Glutamatergic neuron (in vitro differentiated cells): ENCODE measurements at places on chromosomes 13 and 19.

DNA sequence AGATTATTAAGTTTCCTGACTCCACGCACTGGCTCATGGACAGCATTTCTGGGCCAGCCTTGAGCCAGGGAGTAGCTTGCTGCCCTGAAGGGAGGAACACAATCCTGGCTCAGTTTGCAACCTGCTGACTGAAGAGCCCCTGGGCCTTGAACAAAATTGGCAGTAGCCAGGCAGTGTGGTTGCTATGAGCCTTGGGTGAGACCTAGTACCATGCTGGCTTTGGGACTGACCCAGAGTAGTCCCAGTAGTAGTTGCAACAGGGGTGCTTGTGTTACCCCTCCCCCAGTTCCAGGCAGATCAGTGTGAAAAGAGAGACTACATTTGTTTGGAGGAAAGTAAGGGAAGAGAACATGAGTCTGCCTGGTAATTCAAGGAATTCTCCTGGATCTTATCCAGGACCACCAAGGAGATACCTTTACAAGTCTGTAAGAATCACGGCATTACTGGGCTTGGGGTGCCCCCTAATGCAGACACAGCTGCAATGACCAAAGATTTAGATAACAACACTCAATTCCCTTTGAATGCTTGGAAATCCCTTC is 22.0 kb downstream of the ITGBL1 start:
- DNase-seq: peak; percentile 41

DNA sequence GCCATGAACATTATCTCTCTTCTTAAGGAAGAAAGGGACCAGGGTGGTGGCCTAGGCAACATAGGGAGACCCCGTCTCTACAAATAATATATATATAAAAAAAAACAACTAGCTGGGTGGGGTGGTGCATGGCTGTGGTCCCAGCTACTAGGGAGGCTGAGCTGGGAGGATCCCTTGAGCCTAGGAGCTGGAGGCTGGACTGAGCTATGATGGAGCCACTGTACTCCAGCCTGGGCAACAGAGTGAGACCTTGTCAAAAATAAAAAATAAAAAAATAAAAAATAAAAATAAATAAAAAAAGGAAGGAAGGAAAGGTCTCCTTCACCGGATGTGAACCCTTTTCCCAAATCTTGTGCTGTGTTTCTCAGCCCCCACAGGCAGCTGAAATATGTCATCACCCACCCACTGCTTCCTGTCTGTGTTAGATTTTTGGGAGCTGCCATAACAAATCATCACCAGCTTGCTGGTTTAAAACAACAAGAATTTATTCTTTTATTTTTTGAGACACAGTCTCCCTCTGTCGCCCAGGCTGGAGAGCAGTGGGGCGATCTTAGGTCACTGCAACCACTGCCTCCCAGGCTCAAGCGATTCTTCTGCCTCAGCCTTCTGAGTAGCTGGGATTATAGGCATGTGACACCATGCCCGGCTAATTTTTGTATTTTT is 9.5 kb upstream of the TSPAN16 start:
- DNase-seq: no peak

- no peak for DNase-seq
Measured at GRCh38 chr19:15810335-15810734, 5.1 kb downstream of the OR10H1 start.

- no peak for DNase-seq
Measured at GRCh38 chr13:91520952-91521351, 122.5 kb downstream of the GPC5 start.

DNA sequence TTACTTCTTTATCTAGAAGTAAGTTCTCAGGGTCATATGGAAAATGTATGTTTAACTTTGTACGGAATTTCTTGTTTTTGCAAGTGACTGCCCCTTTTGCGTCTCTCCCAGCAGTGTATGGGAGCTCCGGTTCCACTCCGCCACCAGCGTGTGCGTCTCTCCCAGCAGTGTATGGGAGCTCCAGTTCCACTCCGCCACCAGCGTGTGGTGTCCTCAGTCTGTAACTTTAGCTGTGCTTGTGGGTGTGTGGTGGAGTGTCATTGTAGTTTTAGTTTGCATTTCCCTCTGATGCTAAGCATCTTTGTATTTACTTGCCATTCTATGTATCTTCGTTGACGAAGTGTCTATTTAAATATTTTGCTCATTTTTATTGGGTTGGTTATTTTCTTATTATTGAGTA is 2.4 kb downstream of the CUL4A start:
- peak; percentile 60 for DNase-seq

GRCh38 chr19:18023622-18024251 is 15.8 kb downstream of the ARRDC2 start:
- no peak for DNase-seq

DNA sequence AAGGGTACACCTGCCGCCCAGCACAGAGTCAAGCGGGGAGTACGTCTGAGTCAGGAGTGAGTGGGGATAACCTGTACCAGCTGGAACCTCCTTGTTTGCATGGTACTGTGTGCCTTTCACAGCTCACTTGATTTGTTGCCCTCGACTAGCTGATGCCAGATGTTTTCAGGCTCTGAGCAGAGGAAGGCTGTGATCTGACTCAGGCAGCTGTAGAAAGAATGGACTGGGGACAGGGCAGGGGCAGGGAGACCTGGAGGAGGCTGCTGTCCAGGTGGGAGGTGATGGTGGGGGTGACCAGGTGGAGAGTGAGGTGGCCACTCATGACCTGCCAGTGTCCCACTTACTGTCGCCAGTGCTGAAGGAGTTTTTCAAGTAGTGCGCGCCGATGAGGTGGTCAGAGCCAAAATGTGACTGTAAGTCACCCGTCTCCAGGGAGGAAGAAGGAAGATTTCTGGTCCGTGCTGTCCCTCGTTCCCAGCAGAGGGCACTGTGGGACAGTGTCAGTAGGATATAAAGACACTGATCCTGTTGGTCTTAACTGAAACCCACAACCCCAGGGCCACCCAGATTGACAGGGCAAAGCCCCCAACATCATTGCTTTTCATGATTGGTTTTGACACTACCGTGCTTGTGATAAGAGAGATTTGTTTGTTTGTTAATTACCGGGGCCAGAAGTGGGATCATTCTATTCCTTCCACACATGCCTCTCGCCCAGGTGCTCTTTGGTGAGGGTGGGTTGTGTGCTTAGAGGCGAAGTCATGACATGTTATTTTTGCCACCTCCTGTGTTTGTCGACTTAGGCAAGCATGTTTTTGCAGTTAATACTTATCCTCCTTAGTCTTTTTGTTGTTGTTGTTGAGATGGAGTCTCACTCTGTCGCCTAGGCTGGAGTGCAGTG is 128.4 kb downstream of the DPF1 start:
- DNase-seq: peak; percentile 84

- DNase-seq: no peak
Measured at GRCh38 chr19:13022859-13023636, 27.8 kb downstream of the NFIX start.

- no peak for DNase-seq
Measured at GRCh38 chr13:30222254-30222653, 85.1 kb downstream of the KATNAL1 start.

- no peak for DNase-seq
Measured at GRCh38 chr19:29378126-29378525, 147.7 kb upstream of the VSTM2B start.

GRCh38 chr19:35549174-35549788 is 3.9 kb downstream of the TMEM147 start:
- DNase-seq: peak; percentile 52

GRCh38 chr13:76597868-76598267 is 288.3 kb downstream of the KCTD12 start:
- no peak for DNase-seq

- no peak for DNase-seq
Measured at GRCh38 chr19:35451338-35452096, 3.5 kb downstream of the FFAR2 start.

DNA sequence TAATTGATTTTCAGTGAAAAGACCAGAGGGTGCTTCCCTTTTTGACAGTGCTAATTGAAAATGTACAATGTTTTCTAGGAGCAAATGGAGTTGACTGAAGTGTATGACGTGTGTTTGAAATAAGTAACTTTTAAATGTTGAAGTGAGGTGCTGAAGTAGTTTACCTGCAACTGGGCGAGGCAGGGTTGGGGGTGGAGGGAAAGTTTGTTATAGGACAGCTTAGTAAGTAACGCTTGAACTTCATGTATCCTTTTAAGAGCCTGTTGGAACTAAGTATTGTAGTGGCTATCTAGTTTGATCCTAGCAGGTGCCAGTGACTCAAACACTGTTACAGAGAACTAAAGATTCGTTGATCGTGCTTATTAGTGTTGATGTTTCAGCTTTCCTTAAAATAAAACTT is 5.9 kb downstream of the SLAIN1 start:
- no peak for DNase-seq

GRCh38 chr13:39682310-39682709 is 26.8 kb downstream of the COG6 start:
- no peak for DNase-seq

DNA sequence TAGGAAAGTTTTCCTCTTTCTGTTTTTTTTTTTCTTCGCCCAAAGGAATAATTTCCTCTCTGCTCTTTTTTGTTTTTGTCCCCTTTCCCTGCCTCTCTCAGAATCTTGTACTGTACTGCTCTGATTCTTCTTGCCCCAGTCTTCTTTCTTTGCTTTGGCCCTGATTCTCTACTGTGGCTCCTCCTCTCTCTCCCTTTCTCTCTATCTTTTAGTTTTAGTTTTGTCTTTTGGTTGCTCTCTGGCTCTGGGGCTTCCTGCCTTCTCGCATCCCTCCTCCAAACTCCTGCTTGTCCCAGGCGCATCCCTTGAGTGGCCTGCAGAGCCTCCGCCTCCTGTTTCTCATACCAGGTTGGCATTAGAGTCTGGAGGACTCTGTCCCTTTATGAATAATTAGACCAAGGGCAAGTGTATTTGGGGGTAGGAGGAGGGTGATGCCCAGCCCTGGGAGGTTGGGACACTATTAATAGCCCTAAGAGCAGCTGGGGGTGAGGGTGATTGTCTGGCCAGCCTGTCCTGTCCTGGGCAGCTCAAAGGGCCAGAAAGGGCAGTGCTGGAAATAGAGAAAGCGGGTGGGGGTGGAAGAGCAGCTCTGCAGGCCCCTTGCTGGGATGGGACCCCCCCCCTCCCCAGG is 39.1 kb downstream of the LYL1 start:
- no peak for DNase-seq
